A549 treated with CpdA at 1 μM for 4 hours (cell line): ENCODE measurements at places on chromosomes 5 and 9. TPM values are rescaled to one million over a fixed set of nuclear protein-coding genes. Genes with fewer than 3 reads are reported as not detected.

The ZDHHC12 gene
- 60.2 to 92.8 TPM (median 83.7 TPM) in 5 replicates for total RNA-seq

The PCDHB16 gene
- 0.05 to 0.10 TPM (median 0.08 TPM) in 4 of 5 replicates, not detected in the other for total RNA-seq

The ADAMTS6 gene
- total RNA-seq, result 0.03 to 0.12 TPM (median 0.08 TPM) in 4 of 5 replicates, not detected in the other

The GPRIN1 gene
- 7.1 to 9.4 TPM (median 9.1 TPM) in 5 replicates for total RNA-seq

The PCDHGA2 gene
- total RNA-seq, result 0.44 to 0.73 TPM (median 0.59 TPM) in 5 replicates

The FGD3 gene
- total RNA-seq, result 0.17 to 0.44 TPM (median 0.24 TPM) in 5 replicates

The NOL6 gene
- total RNA-seq, result 57.8 to 69.5 TPM (median 64.7 TPM) in 5 replicates

The GCNT1 gene
- 1.7 to 4.0 TPM (median 2.4 TPM) in 5 replicates for total RNA-seq

The OR1B1 gene
- not detected in 5 replicates for total RNA-seq

The SLC1A1 gene
- total RNA-seq, result 1.3 to 1.7 TPM (median 1.5 TPM) in 5 replicates

The MAMDC4 gene
- total RNA-seq, result 1.8 to 5.5 TPM (median 4.6 TPM) in 5 replicates

The SMIM32 gene
- not detected in 5 replicates for total RNA-seq

The SH3TC2 gene
- 0.23 to 0.87 TPM (median 0.43 TPM) in 5 replicates for total RNA-seq

The GDA gene
- 1.1 to 1.7 TPM (median 1.2 TPM) in 5 replicates for total RNA-seq

The SURF6 gene
- 24.0 to 32.5 TPM (median 27.3 TPM) in 5 replicates for total RNA-seq

The PCDHAC1 gene
- total RNA-seq, result 1.1 to 1.4 TPM (median 1.2 TPM) in 5 replicates

The MARCOL gene
- total RNA-seq, result not detected in 5 replicates

The IZUMO3 gene
- not detected in 5 replicates for total RNA-seq

The AJM1 gene
- 3.1 to 4.3 TPM (median 4.0 TPM) in 5 replicates for total RNA-seq

The RUSC2 gene
- 19.9 to 25.4 TPM (median 22.4 TPM) in 5 replicates for total RNA-seq

The WDR38 gene
- total RNA-seq, result 0.12 to 0.17 TPM (median 0.14 TPM) in 3 of 5 replicates, not detected in the others

The FAM221B gene
- total RNA-seq, result not detected in 5 replicates
